ENCODE measurements at places on chromosomes 1 and 21.

DNA sequence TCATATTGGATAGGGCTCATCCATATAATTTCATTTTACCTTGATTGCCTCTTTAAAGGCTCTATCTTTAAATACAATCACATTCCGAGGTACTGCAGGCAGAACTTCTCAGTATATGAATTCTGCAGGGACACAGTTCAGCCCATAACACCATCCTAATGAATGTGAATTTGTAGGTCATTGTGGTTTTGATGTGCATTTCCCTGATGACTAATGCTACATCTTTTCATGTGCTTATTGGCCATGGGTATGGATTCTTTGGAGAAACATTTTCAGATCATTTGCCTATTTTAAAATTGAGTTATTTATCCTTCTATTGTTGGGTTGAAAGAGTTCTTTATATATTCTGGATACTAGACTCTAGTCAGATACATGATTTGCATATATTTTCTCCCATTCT is 9.6 kb upstream of the RPS6KC1 start:
- peak; percentile 64 for DNase-seq

- DNase-seq = no peak
These were observed 42.8 kb downstream of the XKR8 start for GRCh38 chr1:28002600-28002999.

DNA sequence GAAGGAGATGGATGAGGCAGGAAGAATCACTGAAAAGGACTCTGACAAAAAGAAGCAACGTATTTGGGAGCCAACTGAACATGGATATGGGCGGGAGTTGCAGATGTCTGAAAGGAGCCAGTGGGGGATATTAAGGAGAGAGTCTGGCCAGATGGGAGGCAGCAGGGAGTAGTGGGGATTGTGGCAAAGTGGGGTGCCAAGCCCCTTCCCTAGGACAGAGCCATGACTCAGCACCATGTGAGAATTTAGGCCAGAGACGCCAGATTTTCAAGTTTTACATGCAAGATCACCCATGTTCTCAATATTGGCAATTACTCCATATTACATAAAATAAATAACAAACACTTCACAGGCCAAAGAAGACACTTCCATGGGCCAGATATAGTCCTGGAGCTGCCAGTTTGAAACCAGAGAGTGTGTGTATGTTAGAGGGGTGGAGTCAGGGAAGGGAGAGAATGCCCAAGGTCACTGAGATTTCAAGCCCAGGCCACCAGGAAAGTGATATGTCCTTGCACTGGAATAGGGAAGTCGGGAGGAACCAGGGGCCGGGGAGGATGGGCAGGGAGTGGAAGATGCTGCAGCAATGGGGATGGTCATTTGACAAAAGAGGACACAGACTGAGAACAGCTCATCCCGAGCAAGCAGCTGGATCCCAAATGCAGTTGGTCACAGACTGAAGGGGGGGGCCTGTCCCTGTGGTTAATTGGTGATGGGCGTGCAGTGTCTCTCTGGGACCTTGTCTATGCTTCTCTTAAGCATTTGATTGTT is 23.5 kb downstream of the TMEM51 start:
- no peak for DNase-seq

- DNase-seq = no peak
These were observed 30.1 kb downstream of the LDLRAD1 start for GRCh38 chr1:53987880-53988279.

All from EL (cell line).